Activated naive CD4-positive, alpha-beta T cell treated with Interleukin-2 at 50 U/mL for 16 hours (primary cell): ENCODE measurements at places on chromosomes 12 and 14.

GRCh38 chr14:76887191-76887590 lies 61.0 kb downstream of the LRRC74A start:
- DNase-seq: no peak

GRCh38 chr12:42810006-42810405 lies 220.5 kb upstream of the PRICKLE1 start:
- DNase-seq: no peak

DNA sequence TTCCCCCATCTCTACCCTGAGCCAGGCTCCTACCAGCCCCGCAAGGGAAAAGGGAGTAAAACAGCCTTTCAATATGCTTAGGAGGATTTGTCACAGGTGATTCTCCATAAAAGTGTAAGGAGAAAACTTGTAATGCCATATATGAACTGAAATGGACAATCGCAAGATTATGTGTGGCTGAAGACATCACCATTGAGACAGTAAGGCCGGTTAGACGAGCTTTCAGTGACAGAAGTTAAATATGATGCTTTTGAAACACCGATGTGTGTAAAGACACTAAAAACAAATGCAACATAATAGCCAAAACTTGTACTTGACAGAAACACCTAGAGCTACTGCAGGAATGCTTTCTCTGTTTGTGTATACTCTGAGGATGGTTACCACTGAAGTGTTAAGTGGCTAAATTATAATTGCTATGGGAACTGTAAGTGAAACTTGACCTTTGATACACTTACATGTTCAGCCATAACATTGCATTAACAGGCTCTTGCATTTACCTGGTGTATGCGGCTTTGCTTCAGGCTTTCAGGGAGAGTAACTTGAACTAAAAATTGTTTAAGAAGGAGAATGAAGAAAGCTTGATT lies 42.3 kb downstream of the FAR2 start:
- no peak for DNase-seq

- DNase-seq: no peak
Measured at GRCh38 chr14:93047661-93048060, 68.1 kb downstream of the ITPK1 start.

DNA sequence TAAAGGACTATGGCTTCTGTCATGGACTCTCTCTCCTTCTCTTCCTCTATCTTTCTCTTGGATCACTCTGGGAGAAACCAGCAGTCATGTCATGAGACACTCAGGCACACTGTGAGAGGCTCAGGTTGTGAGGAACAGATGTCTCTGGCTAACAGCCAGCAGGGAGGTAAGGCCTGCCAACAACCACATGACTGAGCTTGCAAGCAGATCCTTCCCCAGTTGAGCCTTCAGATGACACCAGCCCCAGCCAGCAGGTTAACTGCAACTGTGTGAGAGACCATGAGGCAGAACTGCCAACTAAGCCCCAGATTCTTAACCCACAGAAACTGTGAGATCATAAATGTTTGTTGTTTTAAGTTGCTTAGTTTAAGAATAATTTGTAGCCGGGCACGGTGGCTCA lies 90.6 kb downstream of the VCPKMT start:
- no peak for DNase-seq

- DNase-seq: no peak
Measured at GRCh38 chr12:58117201-58117600, 175.8 kb downstream of the ATP23 start.

DNA sequence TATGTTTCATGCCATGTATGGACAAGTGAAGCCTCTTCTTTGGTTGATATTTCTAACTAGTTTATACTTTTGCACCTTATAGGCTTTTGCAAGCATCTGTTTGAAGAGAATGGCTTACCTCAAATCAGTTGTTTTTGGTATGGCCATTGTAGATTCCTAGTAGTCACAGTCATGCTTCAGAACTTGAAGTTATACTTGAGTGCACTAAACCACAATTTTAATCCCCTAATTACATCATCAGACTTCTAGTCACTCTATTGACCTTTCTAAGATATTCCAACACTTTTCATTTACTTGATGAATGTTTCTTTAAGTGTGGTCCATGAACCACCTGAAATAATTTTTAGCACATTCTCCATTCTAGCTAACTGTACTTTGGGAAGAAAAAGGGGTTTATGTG lies 18.6 kb upstream of the KLRB1 start:
- DNase-seq: no peak
